CD4-positive, alpha-beta T cell treated with Interleukin-17A for 4 hours (primary cell): ENCODE measurements at places on chromosomes 2 and 18.
A peak's percentile ranks its signal among the peaks of the same experiment; 100 is the strongest.

- DNase-seq: no peak
Measured at GRCh38 chr2:143468341-143468888, 339.2 kb downstream of the ARHGAP15 start.

DNA sequence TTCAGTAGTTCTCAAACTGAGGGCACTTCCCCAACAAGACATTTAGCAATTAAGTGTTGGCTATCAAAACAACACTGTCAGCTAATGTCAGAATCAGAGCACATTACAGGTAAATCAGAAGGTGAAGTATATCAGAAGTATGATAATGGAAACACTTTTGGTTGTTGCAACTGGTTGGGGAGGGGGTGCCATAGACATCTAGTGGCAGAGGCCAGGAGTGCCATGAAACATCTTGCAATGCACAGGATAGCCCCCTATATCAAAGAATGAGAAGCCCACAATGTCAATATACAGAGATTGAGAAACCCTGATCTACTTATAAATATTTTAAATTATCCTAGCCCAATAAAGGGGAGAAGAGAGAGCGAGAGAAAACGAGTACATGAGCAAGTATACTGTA lies 4.9 kb upstream of the XPO1 start:
- DNase-seq: peak; percentile 18

DNA sequence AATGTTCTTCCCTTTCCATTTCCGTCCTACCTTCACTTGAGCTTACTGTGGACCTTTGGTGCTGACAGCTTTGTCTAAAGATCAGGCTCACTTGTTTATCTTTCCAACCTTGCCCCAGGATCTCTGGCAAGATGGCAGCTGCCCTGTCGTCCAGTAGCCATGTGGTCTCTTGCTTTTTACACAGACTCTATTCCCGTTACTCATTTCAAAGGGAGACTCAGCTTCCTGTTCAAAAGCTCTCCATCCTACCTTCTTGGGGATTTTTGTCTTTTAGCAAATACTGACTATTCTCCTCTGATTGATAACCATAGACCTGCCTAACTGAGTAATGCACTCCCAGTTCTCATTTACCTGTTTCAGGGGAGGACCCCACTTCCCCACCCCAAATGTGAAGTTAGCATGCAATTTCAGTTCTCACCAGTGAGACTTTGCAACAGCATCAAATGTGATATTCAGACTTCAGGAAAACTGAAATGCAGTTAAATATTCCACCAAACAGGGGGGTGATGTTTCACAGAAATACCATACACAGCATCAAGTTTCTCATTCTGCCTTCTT lies 184.4 kb downstream of the MYO3B start:
- no peak for DNase-seq

DNA sequence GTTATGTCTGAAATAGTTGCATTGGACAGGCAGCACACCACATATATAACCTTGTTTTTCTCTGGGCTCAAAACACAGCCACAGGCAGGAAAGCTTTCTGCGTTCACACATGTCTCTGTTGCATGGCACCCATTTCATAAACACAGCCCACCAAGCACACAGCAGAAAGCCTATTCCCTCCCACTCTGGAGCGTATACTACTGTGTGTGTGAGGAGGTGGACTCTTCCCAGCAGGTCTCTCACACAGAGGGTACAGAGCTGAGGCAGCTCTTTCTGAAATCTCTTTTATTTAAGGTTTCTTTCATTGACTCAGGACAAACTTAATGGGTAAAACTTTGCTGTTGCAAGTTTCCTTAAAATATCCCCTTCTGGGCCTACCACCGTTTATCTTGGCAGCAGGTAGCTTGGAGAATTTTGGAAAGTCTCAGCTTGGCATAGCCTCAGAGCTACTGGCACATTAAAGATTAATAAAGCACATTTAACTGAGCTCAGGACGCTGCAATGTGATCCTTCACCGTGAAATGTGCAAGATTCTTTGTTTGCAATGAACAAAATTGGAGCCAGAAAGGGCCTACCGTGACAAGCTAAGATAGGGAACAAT lies 105.1 kb upstream of the NCKAP5 start:
- no peak for DNase-seq

- DNase-seq: no peak
Measured at GRCh38 chr18:35121531-35121930, 80.3 kb downstream of the MAPRE2 start.

GRCh38 chr2:133667085-133667484 lies 98.8 kb upstream of the NCKAP5 start:
- DNase-seq: no peak

DNA sequence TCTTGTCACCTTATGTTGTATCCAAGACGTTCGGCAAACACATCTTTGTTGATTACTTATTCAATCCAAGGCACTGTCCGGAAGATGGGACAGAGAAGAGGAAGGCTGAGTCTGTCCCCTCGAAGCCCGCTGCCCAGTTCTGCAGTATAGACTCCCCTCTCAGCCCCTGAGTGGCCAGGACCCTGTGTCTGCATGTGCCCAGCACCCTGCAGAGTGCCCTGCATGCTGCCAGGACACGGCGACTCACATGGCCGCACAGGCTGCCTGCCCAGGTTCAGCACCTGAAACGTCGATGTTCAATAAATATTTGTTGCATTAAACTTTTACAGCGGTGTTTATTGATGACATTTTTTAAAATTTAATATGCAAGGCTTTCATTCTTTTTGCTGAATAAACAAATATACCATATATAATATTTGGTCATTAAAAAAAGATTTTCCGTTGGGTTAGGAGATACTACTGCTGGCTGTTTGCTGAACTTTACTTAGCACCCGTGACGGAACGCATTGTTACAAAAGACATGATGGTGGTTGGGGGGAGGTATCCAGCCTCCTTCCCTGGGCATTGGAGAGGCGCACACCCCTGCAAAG lies 146.5 kb downstream of the PTGR3 start:
- no peak for DNase-seq

DNA sequence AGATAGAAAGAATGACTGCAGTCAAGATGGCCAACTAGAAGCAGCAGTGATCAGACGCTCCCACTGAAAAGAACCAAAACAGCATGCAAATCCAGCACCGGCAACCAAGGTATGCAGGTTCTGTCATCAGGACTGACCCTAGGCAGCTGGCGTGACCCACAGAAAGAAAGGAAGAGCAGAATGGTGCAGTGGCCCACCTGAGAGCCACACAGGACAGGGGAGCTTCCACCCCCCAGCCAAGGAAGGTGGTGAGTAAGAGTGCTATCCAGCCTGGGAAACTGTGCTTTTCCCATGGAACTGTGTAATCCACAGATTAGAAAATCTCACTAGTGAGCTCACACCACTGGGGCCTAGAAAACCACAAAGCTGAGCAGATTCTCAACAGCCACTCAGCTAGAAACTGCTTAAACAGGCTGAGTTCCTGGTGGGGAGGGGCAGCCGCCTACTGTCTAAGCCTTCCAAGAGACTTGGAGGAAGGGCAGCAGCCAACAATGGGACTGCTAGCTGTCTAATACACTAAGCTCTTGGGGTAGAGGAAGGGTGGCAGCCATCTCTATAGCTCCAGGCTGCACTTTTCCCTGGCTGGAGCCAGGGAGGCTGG lies 127.9 kb downstream of the EVA1A start:
- DNase-seq: no peak

DNA sequence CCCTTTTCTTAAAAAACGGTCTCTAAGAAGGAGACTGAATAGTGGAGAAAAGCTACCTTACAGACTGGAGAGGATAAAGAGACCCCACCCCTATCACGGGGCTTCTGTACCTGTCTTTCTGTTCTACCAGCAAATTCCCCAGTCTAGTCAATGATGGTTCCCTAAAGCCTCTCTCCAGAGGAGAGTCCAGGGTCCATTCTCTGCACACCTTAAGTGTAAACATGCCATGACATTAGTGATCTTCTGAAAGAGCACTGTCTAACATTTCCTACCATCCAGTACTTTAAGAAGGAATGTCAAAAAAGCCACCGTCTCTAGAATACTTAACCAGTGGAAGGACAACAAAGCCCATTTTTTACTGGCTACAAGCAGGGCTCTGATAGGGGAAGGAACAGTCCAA lies 17.0 kb upstream of the ERCC3 start:
- no peak for DNase-seq

DNA sequence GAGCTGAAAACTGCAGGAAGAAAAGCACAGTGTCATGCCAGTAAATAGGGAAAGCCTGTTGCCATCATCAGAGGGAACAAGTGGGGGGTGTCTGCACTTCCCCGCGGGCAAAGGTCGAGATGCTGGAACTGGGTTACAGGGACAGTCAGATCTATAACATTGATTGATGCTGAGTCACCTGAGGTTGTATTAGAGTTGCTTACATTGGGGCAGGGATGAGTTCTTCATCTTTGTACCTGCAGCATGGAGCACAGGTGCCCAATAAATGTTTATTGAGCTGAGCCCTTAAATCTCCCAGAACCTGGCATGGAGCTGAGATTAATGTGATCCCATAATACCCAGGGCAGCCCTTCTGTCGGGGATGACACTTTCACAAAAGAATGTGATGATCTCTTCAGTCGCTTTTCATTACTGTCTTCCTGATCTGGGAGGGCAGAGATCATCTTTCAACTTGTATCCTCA lies 5.9 kb upstream of the RNF152 start:
- no peak for DNase-seq

- DNase-seq: no peak
Measured at GRCh38 chr2:43228321-43228751, 1.9 kb upstream of the ZFP36L2 start.

GRCh38 chr2:138626148-138626547 lies 124.6 kb downstream of the SPOPL start:
- no peak for DNase-seq

DNA sequence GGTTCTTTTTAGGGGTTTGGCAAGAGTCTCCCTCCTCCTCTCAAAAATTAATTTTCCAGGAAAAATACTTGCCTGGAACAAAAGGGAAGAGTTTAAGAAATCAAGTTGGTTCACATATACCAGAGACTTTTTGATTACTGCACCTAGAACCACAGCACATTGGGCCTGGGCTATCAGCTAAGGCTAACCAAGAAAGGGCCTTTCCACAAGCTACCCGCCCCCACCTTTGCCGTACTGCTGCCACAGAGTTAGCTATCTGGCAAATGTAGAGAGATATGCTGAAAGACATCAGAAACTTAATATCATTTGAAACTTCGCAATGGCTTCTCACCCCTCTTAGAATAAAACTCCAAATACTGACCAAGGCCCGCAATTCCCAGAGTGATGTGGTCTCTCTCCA lies 76.9 kb downstream of the AAK1 start:
- DNase-seq: no peak

DNA sequence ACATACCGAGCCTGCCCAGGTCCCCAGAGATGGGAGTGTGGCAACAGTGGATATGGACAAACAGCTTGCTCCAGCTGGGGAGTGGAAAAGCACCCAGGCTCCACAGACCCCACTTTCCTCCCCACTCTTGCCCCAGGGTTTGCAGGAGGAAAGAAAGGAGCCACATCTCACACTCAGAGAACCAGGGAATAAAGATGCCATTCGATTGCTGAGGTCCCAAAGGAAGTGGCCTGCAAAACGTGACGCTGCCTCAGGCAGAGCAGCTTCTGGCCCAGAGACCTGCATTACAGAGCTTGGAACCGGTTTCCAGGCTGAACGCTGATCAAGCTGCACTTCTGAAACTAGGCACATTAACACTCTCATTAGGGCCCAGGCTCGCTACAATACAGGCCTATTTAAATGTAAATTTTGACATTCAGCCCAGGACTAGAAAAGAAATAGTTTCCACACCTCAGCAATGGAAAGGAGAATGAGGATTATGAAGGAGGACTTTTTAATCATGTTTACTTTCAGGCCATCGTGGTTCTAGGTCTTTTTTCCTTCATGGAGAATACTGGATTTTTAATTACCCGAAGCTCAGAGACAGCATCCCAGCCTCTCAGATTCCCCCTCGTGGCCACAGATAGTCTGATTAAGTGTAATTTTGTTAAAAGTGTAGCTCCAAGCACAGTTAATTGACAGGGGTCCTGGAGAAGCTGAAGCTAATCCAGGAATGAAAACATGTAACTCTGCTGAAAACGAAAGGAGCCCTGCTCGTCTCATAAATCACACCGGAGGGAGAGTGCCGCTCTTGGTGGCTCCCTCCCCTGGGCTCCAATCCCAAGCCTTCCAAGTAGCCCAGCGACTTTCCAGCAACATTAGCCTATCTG lies 221.3 kb upstream of the RAB6C start:
- DNase-seq: no peak

GRCh38 chr18:29198834-29199233 lies 1021.9 kb upstream of the CDH2 start:
- no peak for DNase-seq

DNA sequence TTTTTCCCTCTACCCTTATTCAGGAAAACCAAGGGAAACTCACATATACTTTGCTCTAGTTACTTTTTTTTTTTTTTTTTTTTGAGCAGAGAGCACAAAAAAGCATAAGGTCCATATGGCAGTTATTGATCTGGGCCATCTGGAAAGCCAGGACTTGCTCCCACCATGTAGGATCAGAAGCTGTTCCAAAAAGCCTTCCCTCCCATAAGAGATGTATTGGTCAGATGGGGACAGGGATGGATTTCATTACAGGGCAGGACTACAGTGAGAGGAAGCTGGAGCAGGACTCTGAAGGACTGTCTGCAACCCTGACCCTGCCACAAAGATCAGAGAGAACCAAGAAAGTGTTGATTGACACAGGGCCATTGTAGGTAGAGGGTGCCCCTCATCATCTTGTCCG lies 57.3 kb downstream of the NRP2 start:
- DNase-seq: no peak

- DNase-seq: no peak
Measured at GRCh38 chr18:68555879-68556301, 159.0 kb downstream of the TMX3 start.

DNA sequence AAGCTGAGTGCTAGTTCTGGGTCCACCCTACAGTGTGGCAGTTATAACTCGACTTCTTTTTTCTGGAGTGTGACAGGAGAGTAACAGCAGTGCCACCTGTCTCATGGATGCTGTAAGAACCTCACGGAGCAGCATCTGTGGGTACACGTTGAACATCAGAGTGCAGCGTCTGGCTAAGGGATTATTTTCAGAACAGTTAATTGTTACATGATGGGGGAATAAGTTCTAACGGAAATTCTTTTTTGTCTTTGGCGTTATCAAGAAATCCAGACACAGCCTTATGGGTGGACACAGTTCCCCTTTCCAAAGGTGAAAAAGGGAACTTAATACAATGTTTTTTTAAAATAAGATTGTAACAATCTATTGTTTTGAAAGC lies 28.3 kb upstream of the TOGARAM2 start:
- no peak for DNase-seq

DNA sequence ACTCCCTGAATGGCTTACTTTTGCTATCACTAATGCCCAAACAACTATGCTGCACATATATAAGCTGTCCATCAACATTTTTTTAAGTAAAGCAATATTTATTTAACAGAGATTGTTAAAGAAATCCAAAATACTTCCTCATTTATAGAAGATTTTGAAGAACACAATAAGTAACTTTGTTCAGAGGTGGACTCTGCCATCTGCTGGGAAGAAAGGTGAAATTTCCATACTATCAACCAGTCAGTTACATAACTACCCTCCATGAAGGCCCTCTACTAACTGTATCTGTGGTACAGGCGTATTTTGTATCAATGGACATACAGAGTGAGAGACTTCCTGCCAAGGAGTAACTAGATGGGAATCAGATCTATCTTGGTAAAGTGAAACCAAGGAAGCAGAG lies 106.0 kb downstream of the DTNB start:
- no peak for DNase-seq
